ENCODE measurements at places on chromosomes 6 and 20.
A peak's percentile ranks its signal among the peaks of the same experiment; 100 is the strongest.

- no peak for DNase-seq
Measured at GRCh38 chr6:16547587-16547986, 213.7 kb downstream of the ATXN1 start.

DNA sequence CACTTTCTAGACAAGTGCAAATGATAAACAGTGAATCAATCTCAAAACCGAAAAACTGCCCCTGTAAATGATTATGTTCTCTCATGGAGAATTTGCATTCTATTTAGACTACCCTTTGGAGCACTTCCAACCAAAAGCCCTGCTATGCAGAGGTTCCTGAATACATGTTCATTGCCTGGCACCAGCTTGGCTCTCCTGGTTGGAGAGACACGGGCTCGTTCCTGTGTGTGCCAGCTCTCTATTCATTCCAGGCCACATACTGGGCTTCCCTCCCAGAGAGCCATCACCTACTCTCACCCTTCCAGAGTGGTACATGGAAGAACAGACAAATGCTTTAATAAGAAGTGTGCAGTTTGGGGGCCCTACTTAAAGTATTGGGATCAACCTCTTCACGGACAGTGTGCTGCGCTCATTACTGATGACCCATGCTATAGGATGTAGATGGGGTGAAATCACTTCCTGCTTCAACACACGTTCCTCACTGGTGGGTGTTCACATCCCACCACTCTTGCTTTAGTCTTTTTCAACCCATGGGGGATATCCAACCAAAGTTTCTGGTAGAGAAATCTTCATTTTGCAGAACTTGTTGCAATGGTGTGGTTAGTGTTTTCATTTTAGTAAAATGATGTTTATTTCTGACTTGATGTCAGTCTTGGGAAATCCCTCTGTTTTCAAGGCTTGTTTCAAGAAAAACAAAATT lies 38.5 kb upstream of the NAA20 start:
- no peak for DNase-seq

DNA sequence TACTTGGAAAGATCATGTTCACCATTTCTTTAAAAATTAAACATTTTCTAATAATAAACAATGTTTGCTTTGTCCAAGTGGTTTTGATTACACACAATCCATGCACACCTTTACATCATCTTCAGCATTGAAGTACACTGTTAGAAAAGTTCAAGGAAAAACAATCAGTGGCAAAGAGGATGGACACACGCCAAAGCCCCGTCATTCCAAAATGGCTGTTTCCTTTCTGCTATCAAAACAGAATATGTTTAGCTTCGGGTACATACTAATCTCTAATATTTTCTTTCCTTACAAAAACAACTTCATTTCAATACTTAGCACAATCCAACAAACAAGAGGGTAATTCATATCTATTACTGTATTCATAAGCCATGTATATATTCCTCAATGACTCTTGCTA lies 24.5 kb downstream of the REPS1 start:
- no peak for DNase-seq

DNA sequence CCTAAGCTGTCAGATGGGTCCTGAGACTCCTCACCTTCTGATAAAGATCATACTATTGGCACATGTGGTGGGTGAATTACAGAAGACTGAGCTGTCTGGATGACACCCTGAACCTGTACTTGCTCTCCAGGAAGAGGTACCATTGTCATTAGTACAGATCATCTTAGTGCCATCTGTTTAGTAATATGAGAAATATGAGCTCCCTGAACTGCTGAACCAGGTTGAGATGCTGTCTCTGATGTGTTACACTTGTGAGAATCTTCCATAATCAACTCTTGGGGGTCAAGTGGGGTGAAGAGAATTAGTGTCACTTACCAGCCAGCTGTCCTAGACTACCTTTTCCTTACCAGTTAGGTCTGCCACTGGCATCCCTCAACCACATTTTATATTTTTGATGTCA lies 531.0 kb downstream of the EPHA7 start:
- no peak for DNase-seq

DNA sequence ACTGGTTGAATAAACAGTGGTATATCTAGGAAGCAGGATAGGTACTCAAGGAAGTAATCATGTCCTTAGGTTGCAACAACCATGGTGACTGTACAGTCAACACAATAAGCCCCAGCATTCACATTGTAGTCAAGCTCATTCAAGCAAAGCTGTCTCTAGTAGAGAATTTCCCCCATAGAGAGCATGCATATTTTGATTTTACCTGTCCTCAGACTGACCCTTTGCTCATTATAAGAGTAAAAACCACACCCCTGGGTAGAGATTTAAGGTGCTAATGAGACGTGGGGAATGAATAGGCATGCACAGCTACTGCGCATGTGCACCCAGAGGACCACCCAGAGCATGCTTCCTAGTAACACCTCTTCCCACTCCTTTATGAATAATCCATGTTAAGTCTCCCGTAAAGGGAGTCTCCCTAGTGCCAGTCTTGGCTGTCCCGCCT lies 6.1 kb upstream of the RNF8 start:
- DNase-seq: no peak

DNA sequence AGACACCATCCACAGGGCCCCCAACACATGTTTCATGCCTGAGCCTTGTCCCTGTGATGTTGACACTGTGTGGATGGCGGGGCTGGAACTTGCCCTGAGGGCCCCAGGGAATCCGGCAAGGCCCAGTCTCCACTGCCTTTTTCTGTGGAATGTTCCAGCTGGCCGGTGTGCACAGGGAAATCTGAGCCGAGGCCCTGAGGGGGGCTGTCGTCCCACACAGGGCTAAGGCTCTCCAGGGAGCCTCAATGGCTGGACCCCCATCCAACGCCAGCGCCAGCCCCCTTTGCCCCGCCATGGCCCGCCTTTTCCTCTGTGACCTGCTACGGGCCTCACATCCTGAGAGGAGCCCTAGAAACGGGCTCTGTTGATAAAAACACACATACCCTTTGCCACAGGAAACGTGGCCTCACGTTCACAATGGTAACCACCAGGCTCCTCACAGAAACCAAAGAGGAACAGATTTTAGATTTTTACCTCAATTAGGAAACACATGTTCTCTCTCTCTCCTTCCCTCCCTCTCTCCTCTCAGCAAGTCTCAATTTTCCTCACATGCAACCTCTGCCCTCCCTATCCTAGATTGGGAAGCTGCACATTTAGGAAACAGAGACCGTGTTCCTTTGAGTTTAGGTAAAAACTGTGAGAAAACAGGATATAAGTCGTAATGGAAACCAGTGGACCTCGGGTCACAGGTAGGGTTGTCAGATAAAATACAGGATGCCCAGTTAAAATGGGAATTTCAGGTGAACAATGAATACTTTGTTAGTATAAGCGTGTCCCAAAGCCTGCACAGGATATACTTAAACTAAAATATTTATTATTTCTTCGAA lies 13.7 kb upstream of the ZNF831 start:
- peak; percentile 41 for DNase-seq

DNA sequence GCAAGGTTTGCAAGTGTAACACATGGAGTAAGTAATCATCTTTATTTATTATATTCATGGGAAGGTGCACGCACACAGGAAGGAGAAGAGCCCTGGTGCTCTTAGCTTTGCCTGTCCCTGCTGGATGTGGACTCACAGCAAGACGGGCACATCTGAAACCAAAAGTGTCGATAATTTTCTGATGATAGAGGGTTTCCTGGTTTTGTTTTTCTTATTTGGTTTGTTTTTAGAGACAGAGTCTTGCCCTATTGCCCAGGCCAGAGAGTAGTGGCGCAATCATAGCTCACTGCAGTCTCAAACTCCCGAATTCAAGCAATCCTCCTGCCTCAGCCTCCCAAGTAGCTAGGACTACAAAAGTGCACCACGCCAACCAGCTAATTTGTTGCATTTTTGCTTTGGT lies 7.8 kb upstream of the KHDC1L start:
- DNase-seq: no peak

DNA sequence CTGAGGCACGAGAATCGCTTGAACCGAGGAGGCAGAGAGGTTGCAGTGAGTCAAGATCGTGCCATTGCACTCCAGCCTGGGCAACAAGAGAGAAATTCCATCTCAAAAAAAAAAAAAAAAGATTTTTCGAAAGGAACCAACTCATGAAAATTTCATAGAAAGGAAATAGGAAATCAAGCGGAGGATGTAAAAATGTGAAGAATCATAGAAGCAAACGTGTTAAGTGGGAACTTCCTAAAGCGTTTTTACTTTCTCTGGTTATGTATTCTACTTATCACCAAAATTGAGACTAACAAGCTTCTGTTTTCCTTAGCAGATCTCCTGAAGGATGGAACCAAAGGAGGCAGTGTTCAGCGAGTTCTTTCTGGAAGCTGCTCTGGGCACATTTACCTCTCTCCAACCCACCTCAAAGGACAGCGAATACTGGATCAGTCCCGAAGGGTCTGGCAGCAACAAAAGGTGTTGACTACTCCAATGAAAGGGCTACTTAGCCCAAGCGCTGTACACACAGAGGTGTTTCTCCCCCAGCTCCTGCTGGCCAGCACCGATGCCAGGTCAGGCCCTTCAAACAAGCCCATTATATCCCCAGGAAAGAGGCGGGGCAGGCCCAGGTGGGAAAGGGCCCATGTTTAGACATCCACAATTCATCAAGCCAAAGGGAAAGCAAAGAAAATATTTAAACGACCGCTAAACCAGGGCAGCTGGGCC lies 327.5 kb upstream of the JARID2 start:
- DNase-seq: no peak

- DNase-seq: no peak
Measured at GRCh38 chr6:31658983-31659648, 1.5 kb downstream of the C6orf47 start.
